GF-D8 (cell line): ENCODE measurements at places on chromosomes 7 and 10.
A peak's percentile ranks its signal among the peaks of the same experiment; 100 is the strongest.

- DNase-seq, result no peak
Measured at GRCh38 chr7:70303780-70304179, 705.5 kb downstream of the AUTS2 start.

DNA sequence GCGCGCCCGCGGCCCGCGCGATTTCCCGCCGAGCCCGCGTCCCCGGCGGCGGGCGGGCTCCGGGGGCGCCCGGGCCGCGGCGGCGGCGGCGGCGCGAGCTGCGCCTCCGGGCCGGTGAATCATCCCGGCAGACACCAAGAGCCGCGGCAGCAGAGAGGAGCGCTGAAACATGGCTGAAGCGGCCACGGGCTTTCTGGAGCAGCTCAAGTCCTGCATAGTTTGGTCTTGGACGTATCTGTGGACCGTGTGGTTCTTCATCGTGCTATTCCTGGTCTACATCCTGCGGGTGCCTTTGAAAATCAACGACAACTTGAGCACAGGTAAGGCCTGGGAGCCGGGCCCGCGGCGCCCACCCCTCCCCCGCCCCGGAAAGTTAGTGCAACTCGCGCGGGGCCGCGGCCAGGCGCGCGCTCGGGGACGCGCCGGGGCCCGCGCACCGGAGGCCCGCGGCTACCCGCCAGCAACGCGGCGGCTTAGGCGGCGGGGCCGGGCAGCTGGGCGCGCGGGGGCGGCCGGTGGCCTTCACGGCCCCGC is at the start of gene ST7:
TSS of gene ST7 (plus strand) at position 130 of the 534 bp plus-strand sequence. CDS start at position 170, 40 bp downstream.
- DNase-seq, result peak; percentile 48

- no peak for DNase-seq
Measured at GRCh38 chr7:156151658-156152057, 339.4 kb upstream of the SHH start.

DNA sequence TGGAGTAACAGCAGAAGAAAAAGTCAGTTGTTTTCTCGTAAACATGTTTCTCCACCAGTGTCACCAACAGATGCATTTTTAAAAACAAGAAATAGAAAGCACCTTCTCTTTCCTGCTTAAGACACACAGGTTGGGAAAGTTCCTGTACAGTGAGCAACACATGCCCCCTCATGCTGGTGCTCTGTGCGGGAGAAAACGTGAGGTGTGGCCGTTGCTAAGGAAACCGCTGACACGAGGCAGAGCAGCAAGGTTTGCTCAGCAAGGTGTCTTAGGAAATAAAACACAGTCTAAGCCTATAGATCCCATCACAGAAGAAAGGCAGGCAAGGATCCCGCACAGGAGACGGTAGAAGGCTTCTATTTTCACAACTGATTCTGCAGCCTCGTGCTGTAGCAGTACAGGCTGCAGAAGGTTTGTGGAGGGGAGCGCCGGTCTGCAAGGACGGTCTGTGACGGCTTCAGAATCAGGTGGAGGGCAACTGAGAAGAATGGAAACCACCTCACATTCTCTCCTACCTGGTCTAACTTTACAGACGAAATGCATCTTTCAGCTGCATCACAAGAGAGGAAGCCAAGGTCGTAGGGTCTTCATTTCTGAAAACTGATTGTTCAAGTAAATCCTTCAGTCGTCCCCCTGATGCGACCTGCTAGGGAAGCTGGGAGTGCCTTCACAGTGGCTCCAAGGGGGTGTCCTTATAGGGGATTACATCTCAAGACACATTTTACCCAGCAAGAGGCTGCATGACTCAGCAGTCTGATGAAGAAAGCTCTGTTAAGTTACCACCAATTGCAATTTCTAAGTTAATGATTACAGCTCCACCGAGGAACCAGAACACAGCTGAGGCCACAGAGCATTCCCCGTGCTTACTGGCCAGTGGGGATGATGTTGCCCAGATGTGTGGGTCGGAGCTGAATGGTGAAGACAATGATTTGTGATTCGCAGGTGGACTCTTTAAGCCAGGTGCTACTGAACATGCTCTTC is 150.7 kb upstream of the KLF14 start:
- no peak for DNase-seq
